Jurkat, Clone E6-1 (cell line): ENCODE measurements at places on chromosomes 3 and 15.

GRCh38 chr3:46438831-46439230 is 25.9 kb downstream of the LTF start:
- DNase-seq = no peak

DNA sequence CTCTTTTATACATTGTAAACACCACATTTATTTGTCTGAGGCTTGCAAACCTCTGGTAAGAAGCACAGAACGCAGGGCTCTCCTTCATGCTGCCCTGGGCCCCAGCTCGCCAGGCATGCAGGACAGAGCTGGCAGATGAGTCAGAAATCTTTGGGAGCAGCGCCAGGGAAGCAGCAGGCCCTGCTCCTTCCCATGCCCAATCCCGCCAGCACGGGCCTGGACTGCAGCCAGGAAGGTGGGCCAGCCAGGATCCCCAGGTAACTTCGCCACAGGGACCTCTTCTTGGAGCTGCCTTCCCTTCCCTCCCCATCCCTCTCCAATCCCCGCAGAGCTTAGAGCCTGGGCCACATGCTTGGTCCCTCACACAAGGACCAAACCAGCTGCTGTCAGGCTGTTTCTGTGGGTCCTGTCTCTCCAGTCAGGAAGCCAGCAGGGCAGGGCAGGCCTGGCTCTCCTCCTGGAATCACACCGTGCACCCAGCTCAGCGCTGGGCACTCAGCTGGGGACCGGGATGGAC is 8.8 kb downstream of the STOML1 start:
- no peak for DNase-seq

- DNase-seq = no peak
Measured at GRCh38 chr3:71581457-71582035, 2.0 kb downstream of the FOXP1 start.

GRCh38 chr15:85718271-85718971 is 76.3 kb downstream of the KLHL25 start:
- DNase-seq = no peak

DNA sequence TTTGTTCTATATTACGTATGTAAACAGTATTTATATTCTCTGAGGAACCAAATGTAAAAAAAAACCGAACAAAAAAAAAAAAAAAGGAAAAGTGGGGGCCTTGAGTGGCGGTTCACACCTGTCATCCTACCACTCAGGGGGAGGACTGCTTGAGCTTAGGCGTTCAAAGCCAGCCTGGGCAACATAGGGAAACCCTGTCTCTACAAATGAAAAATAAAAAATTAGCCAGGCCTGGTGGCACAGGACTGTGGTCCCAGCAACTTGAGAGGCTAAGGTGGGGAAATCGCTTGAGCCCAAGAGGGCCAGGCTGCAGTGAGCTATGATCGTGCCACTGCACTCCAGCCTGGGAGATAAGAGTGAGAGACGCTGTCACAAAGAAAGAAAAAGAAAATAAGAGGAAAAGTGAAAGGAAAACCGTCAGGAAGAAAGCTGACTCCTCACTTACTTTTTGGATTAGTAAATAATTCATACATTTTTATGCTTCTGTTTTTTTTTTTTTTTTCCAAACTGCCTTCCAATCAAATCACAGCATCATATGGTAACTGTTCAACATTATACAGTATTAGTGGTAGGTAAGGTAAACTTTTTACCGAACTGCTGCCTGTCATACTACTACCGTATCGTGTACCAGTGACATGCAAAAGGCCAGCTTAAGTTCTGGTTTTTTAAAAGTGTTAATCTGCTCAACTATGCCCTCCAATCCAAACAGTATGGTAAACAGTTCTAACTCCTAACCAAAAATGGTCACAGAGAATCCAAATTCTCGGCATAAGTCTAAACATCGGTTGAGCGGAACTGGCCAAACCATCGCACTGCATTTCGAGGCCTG is 1.2 kb downstream of the PHC3 start:
- peak; percentile 32 for DNase-seq

- DNase-seq = no peak
Measured at GRCh38 chr3:102124282-102124681, 275.0 kb downstream of the NFKBIZ start.

DNA sequence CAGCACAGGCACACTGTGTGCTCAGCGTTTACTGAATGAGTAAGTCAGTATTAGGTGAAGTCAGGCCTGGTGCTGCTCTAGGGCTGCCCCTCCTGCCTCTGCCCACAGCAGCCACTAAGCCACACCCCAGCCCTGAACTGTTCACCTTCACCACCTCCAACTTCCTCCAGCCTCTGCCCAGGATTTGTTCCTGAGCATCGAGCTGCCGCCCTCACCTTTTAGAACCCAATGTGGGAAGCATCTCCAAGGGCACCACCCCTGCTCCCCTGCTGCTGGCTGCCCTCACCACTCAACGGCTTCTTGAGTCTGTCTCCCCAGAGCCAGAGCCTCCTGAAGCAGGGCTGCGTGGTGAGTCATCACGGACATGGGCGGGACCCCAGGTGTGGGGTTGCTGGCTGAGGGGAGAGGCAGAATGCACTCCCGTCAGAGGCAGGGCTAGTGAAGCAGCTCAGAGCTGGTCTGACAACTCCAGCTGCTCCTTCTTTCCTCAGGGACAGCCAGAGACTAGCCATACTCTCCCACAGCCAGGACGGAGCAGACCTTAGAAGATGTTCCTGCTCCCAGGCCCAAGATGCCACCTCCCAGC is 5.8 kb downstream of the HYAL2 start:
- DNase-seq = no peak

GRCh38 chr3:170740726-170741591 is 129.0 kb downstream of the RPL22L1 start:
- DNase-seq = no peak

- no peak for DNase-seq
Measured at GRCh38 chr15:62121273-62122015, 43.6 kb downstream of the C2CD4B start.

DNA sequence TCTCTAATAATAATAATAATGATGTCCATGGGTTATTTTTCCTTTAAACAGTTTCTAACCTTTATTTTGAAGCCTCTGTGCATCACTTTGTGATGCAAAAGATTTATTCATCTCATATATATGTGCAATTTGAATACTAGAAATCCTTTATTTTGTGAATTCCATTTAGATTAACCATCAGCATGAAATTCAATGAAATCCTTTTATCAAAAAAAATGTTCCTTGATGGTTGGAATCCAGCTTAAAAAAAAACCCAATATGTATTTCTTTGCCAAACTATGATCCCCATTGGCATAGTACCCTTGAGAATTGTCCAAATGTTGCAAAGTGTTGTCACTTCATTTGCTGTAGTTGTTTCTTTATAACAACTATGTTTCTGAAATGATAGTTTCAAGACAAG is 7.4 kb downstream of the TBC1D23 start:
- no peak for DNase-seq

DNA sequence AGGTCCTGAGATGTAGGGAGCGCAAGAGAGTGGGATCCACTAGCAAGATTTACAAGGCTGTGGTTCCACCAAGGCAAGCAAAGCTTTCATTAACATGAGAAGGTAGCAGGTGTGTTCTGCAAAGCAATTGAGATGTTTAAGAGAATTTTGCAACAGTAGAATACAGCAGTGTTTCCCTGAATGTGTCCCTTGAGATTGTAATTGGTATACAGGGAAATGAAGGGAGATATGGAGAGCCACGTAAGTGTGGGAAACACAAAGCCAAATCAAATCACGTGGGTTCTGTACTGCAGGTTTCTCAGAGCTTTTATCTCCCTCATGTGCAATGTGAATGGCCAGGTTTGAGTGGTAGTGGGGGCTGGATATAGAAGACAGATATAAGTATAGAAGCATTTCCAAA is 67.3 kb downstream of the ATG7 start:
- DNase-seq = no peak

GRCh38 chr15:36808411-36809160 is 229.2 kb downstream of the CDIN1 start:
- DNase-seq = no peak

GRCh38 chr15:92801774-92802464 is 98.2 kb upstream of the CHD2 start:
- no peak for DNase-seq

DNA sequence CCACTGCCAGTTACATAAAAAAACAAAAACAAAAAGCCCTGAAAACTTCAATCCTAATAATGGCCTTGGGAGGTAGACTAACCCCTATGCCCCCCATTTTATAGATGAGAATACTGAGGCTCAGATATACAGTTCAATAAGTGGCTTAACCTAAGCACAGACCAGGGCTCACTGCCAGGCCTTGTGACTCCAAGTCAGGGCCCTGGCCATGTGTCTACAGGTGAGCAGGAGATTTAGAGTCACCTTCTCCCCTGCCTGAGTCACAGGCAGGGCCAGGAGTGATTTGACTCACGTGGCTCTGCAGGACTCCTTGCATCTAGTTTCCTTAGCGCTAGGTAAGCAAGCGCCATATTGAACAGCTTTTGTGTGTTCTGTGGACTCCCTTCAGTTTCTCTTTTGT is 98.6 kb upstream of the ETV5 start:
- no peak for DNase-seq

DNA sequence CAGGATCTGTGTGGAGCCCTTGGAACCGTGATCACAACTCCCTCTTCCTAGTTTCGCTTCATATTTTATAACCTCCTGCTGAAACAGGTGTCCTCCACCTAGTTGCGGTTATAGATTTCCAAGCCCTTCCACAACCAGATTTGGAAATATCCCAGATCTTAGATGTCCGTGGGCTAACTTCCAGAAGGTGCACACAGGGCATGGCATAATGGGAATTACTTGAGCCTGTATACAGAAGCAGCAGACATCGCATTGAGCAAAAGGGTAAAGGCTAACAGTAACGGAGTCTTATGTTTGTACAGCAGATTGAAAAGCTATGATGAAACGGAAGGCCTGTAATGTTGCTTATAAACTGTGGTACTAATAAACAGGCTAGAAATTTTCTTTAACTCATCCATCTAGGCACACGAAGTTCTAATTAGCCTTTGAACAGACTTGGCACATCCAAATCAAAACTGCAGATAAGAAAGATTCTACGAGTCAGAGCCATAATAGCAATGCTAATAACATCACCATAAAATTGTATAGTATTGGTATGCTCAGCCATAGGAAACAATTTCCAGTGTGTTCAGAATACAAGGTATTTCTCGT is 1.2 kb upstream of the USF3 start:
- no peak for DNase-seq

DNA sequence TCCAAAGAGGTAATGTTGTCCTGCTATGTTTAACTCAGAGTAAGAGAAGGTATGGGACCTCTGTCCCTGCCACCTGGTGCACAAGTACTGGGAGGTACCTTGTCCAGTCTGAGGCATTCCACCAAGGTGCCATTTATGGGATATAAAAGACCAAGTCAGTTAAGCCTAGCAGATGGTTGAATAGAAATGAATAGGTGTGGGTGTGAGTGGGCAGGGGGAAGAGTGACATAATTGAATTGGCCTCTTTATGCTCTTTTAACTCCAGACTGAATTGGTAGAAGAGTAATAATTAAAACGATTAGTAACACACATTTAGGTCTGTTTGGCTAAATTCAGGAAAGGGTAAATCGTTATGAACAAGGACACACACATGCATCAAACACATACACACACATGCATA is 562 bp downstream of the ADGRG7 start:
- DNase-seq = no peak

- no peak for DNase-seq
Measured at GRCh38 chr3:12898290-12898964, 57.1 kb upstream of the RPL32 start.

DNA sequence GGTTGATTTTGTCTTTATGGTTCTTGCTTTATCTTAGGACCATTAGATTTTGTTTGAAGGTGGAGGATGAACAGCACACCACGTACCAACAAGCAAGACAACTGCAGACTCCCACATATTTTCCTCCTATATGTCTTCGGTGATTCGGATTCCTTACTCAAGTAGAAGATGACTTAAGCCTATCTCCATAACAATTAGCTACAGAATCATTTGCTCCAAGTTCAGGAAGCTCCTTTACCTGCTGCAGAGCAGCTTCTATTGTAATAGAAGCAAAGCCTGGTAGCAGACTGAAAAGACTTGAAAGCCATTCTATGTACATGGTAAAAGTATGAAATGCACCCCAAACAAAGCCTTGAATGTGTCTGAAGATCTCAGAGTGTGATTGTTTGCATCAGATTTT is 229.0 kb downstream of the SOX2 start:
- DNase-seq = no peak

GRCh38 chr3:194396539-194396858 is 2.6 kb downstream of the GP5 start:
- DNase-seq = no peak

DNA sequence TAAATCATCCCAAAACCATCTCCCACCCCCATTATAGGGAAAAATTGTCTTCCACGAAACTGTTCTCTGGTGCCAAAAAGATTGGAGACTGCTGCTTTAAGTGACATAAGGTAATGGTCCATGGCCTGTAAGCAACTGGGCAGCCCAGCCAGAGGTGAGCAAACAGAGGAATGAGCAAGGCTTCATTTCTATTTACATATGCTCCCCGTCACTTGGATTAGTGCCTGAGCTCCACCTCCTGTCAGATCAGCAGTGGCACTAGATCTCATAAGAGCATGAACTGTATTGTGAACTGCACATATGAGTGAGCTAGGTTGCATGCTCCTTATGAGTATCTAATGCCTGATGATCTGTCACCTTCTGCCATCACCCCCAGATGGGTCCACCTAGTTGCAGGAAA is 1159.8 kb upstream of the ALCAM start:
- no peak for DNase-seq

DNA sequence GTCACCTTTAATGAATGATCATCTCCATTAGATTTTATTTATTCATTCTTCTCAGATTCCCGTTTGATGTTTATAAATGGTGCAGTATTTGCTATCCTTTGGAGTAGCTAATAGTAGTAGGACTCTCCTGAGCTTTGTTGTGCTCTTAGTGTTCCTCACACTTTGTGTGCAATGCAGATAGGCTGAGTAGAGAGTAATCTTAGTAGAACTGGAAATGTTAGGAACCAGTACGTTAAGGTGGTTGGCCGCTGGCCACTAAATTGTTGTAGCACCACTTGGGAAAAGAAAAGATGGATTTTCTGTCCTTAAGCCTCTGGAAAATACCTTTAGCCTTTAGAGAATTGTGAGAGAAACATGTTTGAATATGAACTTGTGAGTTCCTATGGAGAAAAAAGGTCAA is 19.9 kb upstream of the EBLN2 start:
- DNase-seq = no peak

GRCh38 chr3:177744873-177745606 is 547.8 kb upstream of the TBL1XR1 start:
- DNase-seq = no peak

GRCh38 chr3:126014252-126014651 is 45.3 kb downstream of the ROPN1B start:
- DNase-seq = no peak

GRCh38 chr15:54840621-54841398 is 355.9 kb downstream of the RSL24D1 start:
- no peak for DNase-seq

DNA sequence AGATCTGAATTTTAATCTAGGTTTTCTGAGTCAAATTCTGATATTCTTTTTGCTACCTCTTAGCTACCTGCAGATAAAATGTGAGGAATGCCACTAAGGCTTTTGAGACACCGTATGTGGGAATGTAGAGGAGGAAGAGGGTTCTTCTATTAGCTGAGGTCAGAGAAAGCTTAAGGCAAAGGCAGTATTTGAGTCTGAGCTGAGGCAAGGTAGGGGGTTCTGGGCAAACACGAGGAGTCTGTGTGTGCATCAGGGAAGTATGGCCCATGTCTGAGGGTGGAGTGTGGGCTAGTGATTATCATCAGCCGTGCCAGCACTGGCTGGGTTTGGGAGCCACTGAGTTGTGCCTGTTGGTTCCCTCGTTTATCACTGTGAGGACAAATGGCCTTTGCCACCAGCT is 181.1 kb downstream of the SOX2 start:
- no peak for DNase-seq

- DNase-seq = no peak
Measured at GRCh38 chr3:110593749-110594148, 477.9 kb upstream of the NECTIN3 start.
